ENCODE measurements at places on chromosomes 12 and 14.

- DNase-seq, result no peak
These were observed 55.2 kb downstream of the NDUFA12 start for GRCh38 chr12:94948232-94948810.

- DNase-seq, result no peak
These were observed 113.6 kb downstream of the FGD4 start for GRCh38 chr12:32512910-32513309.

DNA sequence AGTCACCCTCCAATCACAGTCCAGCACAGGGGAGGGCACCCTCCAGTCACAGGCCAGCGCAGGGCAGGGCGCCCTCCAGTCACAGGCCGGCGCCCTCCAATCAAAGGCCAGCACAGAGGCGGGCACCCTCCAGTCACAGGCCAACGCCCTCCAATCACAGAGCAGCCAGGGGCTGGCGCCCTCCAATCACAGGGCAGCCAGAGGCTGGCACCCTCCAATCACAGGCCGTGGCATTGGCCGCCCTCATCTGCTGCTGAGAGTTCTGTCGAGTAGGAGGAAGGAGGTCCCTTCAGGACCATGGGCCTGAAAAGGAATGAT is 26.6 kb downstream of the DDX51 start:
- no peak for DNase-seq

DNA sequence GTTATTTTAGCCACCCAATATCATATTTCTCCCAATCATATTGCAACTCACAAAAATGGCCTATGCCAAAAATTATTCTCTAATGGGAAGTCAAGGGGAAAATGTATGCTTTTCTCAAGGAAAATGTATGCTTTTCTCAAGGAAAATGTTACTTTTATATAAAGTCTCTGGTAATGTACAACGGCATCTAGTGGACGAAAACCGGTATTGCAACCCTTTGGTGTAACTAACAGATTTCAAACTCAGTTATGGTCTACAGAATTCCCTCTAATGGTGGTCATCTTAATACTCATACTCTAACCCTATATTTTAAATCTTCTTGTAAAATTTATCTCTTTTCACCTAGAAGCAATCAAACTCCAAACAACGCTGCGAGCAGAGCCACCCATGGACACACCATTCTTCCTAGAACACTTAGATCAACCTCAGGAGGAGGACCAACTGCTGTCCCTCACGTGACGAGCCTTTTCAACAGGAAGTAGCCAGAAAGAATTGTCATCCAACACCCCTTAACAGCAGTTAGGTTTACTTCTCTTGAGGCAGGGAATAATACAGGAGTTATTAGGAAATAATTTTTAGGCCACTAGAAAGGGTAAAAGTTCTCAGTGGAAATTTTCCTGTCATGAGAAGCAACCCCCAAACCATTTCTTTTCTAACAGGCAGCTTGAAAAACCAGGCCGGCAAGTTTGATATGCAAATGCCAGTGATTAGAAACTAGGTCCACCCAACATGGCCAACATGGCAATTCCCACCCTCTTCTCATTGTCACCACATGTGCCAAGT is 20.1 kb downstream of the APOBEC1 start:
- DNase-seq, result no peak

- no peak for DNase-seq
These were observed 150.1 kb downstream of the C12orf50 start for GRCh38 chr12:87879141-87879540.

- no peak for DNase-seq
These were observed 89.0 kb downstream of the C14orf39 start for GRCh38 chr14:60396718-60397343.

- DNase-seq, result no peak
These were observed 1364.0 kb upstream of the SEL1L start for GRCh38 chr14:82897469-82898308.

GRCh38 chr12:41286426-41286825 is 98.3 kb downstream of the PDZRN4 start:
- DNase-seq, result no peak

DNA sequence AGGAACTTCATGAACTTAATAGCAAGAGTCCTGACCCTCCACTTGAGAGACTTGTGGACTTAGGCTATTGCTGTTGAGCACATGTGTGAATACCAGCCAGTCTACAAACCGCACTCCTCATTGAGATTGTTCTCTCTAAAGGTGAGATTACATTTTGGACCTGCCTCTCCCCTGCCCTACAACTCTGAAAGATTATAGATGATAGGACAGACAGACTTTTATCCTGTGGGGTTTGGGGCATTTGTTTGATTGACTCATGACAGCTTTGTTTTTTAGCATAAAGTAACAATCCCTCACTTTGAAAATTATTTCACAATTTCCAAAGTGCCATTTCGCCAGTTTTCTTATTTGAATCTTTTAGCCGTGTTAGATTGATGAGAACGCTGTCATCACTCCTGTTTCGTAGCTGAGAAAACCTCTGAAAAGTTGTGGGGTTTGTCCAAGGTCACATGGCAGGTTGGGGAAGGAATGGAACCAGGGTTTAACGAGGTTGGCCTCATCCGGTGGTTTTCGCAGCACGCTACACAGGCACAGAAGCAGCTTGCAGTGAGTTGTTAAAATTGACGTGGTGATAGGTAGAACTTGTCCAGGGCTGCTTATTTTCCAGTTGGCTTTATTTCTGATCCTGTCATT is 836 bp downstream of the EVL start:
- no peak for DNase-seq

GRCh38 chr12:107475900-107476299 is 209.7 kb upstream of the PWP1 start:
- no peak for DNase-seq

GRCh38 chr14:101408077-101408831 is 153.0 kb upstream of the DIO3 start:
- peak; percentile 24 for DNase-seq

GRCh38 chr12:124994437-124994975 is 1.1 kb downstream of the BRI3BP start:
- DNase-seq, result no peak

DNA sequence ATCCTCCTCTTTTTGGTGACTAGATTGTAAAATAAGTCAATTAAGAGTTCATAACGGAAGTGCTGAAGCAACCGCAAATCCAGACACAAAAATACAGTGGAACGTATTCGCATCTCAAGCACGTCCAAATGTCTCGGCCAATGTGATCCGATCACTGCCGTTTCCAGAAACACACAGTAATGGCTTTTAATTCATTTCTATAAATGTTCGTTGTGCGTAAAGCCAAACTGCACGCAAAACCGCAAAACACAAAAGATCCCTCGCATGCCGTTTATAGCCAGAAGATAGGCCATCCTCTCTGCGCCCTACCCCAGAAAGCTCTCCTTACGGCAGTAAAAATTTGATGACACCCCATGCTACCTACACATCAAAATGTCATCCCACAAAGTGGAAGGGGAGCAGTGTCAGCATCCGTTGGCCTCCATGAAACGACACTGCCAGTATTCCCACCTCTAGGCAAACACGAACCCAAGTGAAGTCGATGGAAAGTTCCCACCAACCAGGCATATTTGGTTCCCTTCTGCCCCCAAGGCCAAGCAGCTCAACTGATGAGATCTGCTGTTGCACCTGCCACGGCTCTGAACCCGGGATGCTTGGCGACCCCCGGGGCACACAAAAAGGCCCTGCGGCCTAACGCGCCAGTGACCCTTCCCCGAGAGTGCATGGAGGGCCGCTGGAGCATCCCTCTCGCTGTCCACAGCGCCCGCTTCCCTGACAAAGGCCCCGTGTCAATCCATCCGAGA is 1.4 kb downstream of the HECTD4 start:
- peak; percentile 31 for DNase-seq

GRCh38 chr14:88660056-88660455 is 97.2 kb downstream of the ZC3H14 start:
- DNase-seq, result no peak

GRCh38 chr12:75529826-75530225 is 18.4 kb upstream of the KRR1 start:
- DNase-seq, result no peak

GRCh38 chr12:130201037-130201436 is 38.8 kb downstream of the FZD10 start:
- no peak for DNase-seq

Measured in putamen (tissue), 1 donor.